K562 (cell line): ENCODE measurements at places on chromosomes 2 and 18. TPM values are rescaled to one million over a fixed set of nuclear protein-coding genes. Genes with fewer than 3 reads are reported as not detected.

DNA sequence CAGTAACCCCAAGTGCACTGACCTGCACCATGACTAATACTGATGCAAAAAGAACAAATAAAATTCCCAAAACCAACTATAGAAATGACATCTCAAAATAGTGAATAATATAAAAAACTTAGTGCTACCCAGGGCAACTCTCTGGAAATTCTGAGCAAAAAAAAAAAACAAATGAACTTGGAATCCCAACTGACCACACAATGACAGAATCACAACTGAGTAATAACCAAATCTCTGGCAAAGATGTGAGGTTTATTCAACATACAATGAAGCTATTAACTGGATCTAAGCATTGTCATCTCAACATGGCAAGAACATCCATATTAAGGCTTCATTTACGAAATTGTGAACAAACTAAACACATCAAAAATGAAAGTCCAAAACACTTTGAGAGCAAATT, 22.7 kb downstream of the EXOC6B start:
- no peak for DNase-seq

GRCh38 chr2:10620481-10620880, 69.3 kb downstream of the NOL10 start:
- DNase-seq: no peak

DNA sequence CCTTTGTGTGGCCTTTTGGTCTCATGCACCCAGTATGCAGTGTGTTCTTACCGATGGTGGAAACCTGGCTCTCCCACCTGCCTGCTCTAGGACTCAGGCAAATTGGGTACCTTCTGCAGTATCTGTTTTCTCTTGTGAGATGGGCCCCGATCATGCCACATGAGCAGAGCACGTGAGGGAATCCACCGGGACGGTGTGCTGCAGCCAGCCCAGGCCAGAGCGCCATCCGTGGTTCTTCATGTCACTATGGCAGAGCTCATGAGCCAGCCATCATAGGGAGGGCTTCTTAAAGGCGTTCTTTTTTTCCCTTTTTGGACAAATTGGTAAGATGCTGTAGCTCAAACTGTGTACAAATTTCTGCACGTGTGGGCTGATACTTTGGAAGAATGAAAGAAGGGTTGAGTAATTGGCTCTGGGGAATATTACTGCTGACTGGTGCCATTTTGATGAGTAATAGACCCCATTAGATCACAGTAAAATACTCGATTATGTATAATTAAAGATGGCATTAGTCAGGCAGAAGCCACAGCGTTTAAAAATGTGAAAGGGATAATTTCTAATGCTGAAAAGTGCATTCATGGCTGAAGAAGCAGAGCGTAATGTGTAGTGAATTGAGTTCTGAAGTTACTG, 19.2 kb downstream of the SH3RF3 start:
- DNase-seq: no peak

- DNase-seq: no peak
Measured at GRCh38 chr2:157685572-157685971, 56.9 kb upstream of the ACVR1C start.

GRCh38 chr2:26609205-26609631, 31.9 kb downstream of the CIB4 start:
- no peak for DNase-seq

GRCh38 chr2:1635823-1636222, 108.5 kb downstream of the PXDN start:
- no peak for DNase-seq

GRCh38 chr2:239288237-239288636, 112.6 kb downstream of the HDAC4 start:
- DNase-seq: no peak

Gene HOXD12
- total RNA-seq: not detected in 2 replicates

Gene ESPNL
- 0.04 and 0.09 TPM in 2 replicates for total RNA-seq
